ENCODE measurements at places on chromosomes 5 and 9.

DNA sequence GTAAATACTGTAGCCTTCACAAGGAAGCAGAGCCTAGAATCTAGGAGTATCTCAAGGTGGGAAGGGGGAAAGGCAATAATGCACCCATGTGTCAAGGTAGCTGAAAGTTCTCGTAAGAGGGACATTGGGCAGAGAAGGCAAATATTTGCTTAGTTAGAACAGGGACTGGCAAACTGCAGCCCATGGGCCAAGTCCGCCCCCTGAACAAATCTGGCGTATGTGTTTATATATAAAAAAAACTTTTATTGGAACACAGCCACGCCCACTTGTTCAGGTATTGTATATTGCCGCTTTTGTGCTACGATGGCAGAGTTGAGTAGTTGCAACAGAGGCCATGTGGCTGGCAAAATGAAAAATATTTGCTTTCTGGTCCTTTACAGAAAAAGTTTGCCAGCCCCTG, 16.1 kb downstream of the KCNN2 start:
- no peak for DNase-seq

DNA sequence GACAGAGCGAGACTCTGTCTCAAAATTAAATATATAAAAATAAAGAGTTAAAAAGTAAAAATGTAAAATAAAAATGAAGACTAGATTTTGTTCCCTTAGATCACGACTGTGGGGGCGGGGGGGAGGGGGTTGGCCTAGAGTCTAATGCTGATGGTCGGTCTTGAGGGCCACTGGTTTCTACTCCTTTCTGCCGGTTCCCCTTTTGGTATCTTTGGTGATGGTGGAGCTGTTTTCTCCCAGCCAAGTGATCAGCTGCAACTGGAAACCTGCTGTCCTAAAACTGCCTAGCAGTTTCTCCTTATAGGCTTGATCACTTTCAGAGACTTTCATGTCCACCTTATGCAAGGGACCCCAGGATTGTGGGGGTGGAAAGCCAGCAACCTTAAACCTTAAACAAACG, 1.1 kb downstream of the SRD5A1 start:
- no peak for DNase-seq

- no peak for DNase-seq
Observed at GRCh38 chr9:137828527-137829259, 48.9 kb upstream of the CACNA1B start.

- DNase-seq = no peak
Observed at GRCh38 chr5:14726066-14726838, 61.7 kb downstream of the OTULIN start.

- DNase-seq = no peak
Observed at GRCh38 chr5:131983244-131983771, 28.1 kb downstream of the ACSL6 start.

DNA sequence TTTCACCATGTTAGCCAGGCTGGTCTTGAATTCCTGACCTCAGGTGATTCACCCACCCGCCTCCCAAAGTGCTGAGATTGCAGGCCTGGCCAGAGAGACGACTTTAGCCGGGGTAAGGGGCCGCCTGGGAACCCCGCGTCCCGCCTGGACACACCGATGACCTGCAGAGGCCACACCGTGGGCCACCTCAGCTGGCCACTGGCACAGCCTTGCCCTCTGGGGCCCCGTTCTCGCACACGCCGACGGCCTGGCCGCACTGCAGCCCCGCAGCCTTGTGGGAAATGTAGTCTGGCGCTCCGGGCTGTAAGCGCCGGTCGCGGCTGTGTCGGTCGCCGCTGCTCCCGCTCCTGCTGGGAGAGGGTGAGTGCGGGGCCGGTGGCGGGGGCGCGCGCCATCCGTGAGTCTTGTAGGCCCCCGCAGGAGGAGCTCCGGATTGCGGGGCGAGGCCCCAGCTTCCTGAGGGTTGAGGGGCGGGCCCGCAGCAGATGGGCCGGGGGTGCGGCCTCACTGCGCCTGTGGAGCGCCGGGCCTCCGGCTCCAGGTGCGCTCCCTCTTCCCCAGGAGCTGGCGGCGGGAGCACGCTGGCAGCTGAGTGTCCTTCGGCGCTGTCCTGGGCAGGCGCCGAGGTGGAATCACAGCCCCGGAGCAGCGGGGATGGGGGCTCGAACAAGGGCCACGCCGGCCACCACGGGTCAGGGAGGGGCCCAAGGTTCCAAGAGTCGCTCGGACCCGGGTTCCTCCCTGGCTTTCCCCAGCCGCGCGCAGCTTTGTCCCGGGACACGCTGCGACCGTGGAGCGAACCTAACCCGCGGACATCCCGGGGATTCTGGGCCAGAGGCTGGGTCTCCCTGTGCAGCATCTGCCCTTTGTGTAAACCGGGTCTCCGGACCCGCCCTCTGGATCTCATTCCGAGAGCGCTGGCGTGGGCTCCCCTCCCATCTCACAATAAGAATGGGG, at the start of gene ZFP2:
TSS of gene ZFP2 (plus strand) at position 299 of the 957 bp plus-strand sequence. CDS start 35,401 bp downstream, outside the sequence.
- DNase-seq = no peak

- no peak for DNase-seq
Observed at GRCh38 chr5:137462265-137462590, 36.9 kb downstream of the SPOCK1 start.

Measured in SK-N-MC (cell line).